HTR-8/SVneo (cell line): ENCODE measurements at places on chromosomes 2 and 18.

- no peak for DNase-seq
These were observed 15.9 kb downstream of the GLS start for GRCh38 chr2:190896477-190896876.

- peak; percentile 53 for DNase-seq
These were observed at the start of gene CDH2 for GRCh38 chr18:28176948-28177827. Gene CDH2 (minus strand): TSS chr18:28177130. CDS start chr18:28177022, 108 bp downstream.

- DNase-seq = no peak
These were observed 335.9 kb downstream of the DLGAP1 start for GRCh38 chr18:4119127-4119648.

GRCh38 chr2:20516291-20516645 is 69.4 kb downstream of the RHOB start:
- DNase-seq = no peak

DNA sequence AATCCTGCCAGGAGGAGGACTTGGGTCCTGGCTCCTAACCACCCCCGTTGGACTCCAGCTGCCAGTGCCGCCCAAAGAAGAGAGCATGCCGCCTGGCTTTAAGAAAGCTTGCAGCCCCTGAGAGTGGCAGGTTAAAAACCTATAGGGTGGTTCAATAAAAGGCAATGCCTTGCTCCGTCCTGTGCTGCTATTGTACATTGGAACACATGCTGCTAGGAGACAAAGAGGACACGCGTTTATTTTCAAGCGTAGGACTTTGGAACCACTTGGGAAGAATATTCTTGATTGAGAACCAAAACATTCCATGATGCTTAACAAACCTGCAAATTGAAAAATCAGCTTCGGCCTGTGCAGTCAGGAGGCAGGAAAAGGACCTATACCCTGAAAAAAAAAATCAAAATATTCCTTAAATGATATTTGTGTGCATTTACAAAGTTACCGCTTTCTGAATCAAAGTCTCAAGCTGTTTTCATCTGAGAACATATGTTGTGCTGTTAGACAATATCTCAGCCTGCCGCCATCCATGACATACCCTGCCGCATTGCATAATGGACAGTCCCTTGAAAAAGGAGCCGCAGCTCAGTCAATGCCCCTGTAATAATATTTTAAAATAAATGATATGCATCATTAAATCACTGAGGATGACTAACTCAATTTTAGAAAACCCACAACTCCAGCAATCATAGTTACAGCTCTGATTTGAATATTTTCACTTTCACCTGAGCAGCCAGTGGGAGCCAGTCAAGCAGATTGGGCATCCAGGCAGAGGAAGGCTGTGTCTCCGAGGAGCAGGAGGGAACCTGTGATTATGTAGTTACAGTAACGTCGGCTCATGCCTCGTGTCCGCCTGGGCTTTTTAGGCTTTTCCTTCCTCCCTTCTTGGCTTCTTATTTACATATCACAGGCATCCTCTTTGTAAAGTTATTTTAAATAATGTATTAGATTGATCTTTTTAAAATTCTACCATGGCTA is 805.6 kb upstream of the FANCL start:
- DNase-seq = no peak

- DNase-seq = no peak
These were observed 5.7 kb downstream of the GPATCH11 start for GRCh38 chr2:37090019-37090477.

DNA sequence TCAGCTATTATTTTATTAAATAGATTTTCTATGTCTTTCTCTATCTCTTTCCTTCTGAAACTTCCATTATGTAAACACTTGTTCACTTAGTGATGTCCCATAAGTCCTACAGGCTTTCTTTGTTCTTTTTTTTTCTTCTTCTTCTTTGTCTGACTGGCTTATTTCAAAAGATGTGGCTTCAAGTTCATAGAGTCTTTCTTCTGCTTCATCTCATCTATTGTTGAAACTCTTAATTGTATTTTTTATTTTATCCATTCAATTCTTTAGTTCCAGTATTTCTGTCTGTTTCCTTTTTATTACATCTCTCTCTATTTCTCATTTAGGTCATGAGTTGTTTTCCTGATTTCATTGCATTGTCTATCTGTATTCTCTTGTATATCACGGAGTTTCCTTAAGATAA is 38.5 kb downstream of the BOD1L2 start:
- no peak for DNase-seq

- DNase-seq = no peak
These were observed 19.3 kb downstream of the OXER1 start for GRCh38 chr2:42744545-42745082.

DNA sequence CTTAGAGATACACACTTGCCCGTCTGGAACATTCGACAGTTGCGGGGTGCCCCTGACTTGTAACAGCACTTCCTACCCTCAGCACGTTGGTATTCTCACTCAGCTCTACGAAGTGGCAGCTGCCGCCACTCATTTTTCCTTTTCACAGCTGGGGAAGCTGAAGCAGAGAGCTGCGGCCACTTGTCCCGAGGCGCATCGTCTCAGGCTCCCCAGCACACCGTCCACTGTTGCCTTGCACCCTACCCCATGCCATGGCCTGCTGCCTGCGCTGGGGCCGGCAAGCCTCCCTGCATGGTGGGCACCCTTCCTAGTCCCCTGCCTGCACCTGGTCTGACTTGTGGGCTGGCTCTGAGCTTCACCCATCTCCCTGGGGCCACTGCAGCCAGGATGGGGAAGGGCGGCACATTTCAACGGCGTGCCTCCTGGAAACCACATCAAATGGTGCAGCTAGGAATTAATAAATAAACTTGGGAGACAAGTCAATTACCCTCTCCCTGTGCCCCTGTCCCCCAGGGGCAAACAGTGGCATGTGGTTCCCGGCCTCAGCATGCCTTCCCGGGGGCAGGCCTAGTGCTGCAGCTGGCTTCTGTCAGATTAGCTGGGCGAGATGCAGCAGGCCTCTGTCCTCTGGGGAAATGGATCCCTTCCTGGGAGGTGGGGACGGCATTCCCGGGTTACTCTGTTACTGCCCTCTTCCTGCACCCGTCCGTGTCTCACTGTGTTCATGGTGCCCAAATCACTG is 64.7 kb upstream of the HAAO start:
- no peak for DNase-seq

DNA sequence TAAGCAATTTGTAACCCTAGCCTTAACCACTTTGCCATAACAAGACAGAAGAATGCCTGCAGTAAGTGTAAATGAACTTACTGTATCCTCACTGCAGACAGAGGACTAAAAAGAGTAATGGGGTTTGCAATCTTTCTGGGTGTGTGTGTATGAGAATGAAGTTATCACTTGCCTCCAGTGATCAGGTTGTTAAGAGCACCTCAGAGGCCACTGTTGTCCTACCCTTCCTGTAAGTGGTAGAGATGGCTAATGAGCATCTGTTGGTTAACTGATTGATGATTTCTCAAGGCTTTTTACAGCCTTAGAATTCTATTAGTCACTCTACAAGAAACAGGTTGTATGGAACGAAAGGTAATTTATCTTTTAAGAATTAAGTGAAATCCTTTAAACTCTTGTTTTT is 27.6 kb upstream of the GTF2A1L start:
- DNase-seq = no peak

GRCh38 chr18:35479911-35480586 is 17.7 kb downstream of the INO80C start:
- no peak for DNase-seq

GRCh38 chr2:228545748-228546145 is 364.3 kb upstream of the SPHKAP start:
- no peak for DNase-seq

DNA sequence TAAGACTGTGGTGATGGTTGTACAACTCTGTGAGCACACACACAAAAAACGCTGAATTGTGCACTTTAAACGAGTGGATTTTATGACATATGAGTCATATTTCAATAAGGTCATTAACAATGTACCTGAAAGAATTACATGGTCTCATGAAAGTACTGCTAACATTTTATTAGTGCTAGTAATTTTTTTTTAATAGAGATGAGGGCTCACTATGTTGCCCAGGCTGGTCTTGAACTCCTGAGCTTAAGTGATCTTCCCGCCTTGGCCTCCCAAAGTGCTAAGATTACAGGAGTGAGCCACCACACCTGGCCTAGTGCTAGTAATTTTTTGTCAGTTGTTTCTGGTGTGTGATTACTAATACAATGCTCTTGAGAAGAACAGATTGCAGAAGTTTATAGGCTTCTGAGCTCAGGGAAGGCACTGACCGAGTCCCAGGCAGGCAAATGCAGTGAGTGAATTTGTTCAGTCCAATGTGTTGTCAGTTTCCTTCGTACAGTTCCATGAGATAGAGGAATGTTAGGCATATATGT is 177.0 kb downstream of the TGIF1 start:
- no peak for DNase-seq

DNA sequence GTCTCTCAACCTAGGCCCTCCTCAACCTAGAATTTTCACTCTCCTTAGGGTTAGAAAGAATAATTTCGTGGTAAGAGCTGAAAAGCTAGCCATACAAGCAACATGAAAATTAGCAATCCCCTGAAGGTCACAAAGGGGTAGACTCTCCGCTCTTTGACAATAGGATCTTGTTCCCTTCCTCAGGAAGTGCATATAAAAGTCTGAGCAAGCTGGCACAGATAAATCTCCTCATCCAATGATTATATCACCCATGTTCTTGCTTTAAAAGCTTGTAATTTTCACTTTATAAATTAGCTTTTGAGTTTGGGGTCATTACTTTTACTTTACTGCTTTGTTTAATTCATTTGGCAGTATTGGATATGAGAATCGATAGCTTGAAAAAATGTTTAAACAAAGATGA is 852.3 kb upstream of the CRIM1 start:
- peak; percentile 12 for DNase-seq

DNA sequence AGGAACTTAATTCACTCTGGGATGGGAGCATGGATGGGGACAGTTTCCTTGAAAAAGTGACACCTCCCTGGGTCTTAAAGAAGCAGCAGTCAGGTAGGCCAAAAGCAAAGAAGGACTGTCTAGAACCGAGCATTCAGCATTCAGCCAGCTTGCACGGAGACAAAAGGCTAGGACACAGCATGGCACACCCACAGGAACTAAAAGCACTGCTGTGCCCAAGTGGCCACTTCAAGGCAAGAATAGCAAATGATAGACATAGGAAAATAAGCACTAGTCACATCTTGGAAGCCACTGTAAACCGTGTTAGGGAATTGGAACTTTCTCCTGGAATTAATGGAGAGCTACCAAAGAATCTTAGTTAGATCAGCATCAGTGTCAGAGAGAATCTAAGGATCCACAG is 47.0 kb downstream of the LRP2 start:
- no peak for DNase-seq

DNA sequence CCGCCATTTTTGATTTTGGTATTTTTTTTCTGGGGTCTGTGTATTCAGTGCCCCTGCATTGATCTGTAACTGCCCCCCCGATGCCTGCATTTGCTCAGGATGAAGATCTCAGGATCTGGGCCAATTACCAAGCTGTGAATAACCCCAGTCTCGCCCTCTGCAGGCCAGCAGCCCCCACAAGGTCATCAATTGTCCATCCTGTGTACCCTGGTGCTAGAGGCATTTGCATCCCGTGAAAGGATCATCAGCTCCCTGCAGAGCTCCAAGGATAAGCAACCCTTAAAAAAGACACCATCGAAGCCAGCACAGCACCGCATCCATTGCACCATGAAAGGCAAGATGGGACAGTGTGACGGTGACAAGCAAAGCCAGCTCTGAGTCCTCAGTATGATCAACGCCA is 154.1 kb upstream of the KLHL29 start:
- DNase-seq = no peak

GRCh38 chr18:10195529-10195928 is 258.9 kb upstream of the APCDD1 start:
- DNase-seq = no peak

GRCh38 chr2:224062481-224063297 is 23.6 kb upstream of the SERPINE2 start:
- DNase-seq = no peak

- no peak for DNase-seq
These were observed 53.5 kb downstream of the ATL2 start for GRCh38 chr2:38323623-38324022.

GRCh38 chr2:238919307-238919706 is 71.4 kb downstream of the TWIST2 start:
- DNase-seq = no peak

GRCh38 chr2:52340171-52340570 is 1308.2 kb upstream of the NRXN1 start:
- no peak for DNase-seq

GRCh38 chr2:44371445-44371844 is 9.7 kb downstream of the CAMKMT start:
- DNase-seq = no peak

GRCh38 chr2:240991378-240992263 is 6.8 kb upstream of the SNED1 start:
- peak; percentile 80 for DNase-seq

DNA sequence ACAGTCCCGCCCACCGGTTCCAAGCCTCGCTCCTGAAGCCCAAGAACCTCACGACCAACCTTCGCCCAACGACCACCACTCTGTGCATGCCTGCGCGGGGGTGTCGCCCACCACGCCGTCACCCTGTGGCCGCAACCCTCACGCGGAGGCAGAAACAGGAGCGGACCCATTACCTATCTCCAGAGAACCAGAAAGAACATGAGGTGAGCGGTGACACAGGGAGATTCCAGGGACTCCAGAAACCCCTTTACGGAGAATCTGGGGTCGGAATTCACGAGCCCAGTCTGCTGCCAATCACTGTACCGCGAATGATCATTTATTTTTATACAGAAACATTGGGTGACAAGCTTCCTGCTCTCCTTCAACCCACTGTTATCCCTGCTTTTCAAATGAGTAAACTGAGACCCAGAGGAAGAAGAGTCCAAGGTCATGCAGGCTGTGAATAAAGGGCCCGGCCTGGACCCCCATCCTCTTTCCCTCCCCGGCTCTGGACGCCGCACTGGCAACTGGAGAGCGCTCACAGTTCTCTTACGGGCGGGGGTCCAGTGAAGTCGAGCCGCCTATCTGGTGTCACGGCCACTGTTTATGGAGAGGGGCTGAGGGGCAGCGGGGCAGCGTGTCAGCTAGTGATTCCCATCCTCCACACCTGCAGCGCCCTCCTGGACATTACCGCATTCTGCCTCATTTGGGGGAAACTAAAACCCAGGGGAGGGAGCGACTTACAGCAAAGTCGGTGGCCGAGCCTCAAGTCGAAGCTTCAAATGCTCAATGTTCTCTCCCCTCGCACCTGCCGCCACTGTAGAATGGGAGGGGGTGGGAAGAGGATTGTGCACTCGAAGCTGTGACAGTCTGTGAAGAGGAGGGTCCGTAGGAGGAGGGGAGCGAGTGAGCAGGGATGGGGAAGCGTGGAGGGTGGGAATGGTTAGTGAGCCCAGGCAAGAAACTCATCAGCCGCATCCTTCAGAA is 723 bp upstream of the SLC30A3 start:
- no peak for DNase-seq

GRCh38 chr18:43009674-43010073 is 105.8 kb downstream of the RIT2 start:
- no peak for DNase-seq
